Activated T-cell treated with anti-CD3 and anti-CD28 coated beads for 1 hour (primary cell): ENCODE measurements at places on chromosomes 5 and 9.
A peak's percentile ranks its signal among the peaks of the same experiment; 100 is the strongest.

DNA sequence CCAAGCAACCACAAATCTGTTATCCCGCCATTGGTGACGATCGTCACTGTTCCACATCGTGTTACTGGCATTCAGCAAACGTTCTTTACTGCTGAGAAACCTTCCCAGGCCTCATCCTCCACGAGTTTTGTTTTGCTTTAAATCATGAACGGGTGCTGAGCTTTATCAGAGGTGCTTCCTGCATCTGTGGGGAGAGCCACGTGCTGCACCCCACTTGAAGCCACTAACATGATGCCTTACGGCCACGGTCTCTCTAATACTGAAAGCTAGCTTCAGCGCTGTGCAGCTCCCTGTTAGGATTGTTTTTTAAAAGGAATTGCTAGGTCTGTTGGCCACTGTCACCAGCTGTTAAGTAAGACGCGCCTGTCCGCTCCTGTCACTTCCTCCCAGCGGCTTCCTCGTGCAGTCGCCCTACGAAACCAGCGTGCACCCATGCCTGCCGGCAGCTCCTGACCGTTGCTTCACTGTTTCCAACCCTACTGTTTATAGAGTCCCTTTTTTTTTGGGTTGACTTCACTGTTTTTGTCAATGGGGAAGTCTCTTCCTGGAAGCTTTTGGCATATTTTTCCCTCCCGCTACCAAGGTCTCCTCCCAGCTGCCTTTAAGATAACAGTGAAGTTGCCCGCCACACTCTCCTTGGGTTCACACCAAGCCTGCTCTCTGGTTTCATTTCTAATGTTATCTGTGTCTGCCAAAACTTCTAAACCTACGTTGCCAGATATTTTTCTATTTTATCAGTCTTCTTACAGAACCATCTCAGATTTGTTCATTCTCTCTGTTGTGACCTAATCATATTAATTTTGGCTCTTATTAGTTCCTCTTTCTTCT lies 20.3 kb downstream of the LPCAT1 start:
- no peak for DNase-seq

DNA sequence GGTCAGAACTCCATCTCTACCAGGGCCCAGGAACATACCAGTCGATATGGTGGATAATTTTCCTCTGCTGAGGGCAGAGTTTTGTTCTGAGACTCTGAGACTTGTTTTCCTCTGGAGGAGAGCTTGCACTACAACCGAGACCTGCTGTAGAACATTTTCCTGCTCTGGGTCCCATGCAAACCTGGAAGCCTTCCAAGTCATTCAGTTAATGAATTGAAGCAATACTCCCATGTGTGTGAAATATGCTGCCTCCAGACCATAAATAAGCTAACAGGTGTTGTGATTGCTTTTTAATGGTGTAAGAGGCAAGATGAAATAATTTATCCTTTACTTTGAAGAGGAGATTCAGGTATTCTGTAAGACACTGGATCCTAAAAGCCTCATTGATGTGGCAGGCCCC lies 372.8 kb downstream of the TMEM167A start:
- no peak for DNase-seq

DNA sequence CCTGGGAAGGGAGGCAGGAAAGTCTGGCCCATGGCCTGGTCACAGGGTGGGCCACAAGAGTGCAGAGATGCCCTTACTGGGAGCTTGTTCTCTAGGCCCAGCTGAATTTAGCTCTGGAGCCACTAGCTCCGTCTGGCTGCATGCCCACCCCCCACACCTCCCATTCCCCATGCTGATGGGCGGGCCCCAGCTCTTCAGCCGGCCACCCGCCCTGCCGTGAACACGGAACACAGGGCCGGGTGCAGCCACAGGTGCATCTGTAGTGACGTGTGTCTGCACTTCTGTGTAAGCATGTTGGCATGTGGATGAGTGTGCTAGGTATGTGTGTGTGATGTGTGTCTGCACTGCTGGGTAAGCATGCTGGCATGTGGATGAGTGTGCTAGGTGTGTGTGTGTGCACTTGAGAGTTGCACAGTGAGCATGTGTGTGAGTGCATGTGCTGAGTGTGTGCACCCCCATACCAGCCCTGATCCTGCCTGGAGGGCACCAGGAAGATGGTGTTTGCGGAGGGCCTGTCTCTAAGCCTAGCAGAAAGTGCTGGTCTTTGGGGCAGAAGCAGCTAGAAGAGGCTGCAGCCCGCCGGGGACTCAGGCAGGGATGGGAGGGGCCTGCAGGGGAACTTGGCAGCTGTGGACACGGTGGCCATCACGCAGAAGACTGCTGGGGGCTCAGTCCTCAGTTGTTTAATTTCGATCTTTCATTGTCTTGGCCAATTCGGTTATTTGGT lies 136.4 kb downstream of the CACNA1B start:
- DNase-seq, result no peak

DNA sequence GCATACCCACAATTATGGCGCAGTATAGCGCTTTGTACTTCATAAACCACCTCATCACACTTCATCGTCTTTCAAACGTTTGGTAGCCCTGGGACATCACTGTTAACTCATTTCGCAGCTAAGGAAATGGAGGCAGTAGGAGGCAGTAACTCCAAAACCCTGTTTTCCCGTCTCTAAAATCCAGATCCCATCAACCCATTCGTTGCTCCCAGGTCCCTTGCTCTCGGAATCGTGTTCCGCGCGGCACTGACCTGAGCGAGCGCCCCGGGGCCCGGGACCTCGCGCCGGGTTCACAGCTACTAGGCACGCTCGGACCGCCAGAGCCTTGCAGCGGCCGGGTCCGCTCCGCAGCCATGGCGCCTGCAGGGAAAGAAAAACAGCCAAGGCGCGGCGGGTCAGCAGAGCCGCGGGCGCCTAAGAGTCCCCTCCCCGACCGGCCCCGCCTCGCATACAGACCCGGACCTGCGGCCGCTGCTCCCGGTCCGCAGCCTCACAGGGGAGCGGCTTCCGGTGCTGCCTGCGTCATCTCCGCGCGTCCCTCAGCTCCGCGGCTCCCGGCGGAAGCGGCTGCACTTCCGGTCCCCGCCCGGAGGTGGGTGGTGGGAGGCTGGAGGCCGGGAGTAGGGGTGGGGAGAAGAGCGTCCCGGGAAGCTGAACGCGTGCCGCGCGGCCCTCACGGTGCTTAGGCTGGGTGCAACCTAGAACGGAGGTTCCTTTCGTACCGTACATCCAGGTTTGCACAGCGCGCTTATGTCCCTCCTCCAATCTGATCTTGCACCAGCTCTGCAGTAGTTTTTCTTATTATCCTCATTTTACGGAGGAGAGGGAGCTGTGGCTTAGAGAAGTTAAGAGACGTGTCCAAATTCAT lies at the start of gene FBXW2:
FBXW2 (minus strand) TSS at position 519 of the 868 bp plus-strand sequence. CDS start 5,158 bp downstream, outside the sequence.
- peak; percentile 70 for DNase-seq

DNA sequence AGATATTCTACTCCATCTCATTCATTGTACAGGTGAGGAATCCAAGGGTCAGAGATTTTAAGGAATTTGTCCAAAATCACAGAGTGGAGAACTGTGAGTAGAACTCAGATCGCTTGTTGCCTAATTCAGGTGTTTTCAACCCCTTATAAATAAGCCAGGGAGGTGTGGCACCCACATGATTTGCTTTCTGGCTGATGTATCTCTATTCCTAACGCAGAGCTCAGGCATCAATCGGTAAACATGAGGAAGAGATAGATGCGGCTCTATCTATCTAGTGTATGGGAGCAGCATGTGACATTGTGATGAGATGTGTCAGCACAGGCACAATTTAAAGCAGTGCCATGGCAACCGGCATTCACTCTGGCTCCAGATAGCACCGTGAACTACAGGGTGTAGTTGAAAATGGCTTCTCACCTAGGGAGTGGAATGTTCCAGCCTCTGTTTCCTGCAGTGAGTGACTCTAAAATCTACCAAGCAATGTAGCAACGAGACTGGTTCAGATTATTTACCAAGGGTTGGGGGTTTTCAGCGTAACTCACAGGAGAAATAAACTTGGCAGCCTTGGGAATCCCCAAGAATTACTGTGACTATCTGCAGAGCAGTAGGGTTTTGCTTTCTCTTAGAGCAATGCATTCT lies 53.4 kb upstream of the SUB1 start:
- peak; percentile 35 for DNase-seq

DNA sequence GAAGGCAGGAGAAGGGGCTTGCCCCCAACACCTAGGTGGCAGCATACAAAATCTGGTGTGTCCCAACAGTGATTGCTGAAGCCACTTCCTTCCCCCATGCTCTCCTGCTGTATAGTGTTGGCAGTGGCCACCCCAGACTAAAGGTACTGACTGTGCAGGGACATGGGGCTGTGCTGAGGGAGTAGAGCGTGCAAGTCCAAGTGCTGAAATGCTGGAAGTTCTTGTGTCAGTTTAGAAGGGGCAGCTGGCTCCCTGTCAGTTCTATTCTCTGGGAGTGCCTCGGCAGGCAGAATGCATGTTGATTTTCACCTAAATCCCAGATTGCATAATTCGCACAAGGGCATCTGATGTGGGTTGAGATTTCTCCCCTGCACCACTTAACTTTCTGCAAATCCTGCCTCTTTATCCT lies 68.6 kb downstream of the GDNF start:
- no peak for DNase-seq

DNA sequence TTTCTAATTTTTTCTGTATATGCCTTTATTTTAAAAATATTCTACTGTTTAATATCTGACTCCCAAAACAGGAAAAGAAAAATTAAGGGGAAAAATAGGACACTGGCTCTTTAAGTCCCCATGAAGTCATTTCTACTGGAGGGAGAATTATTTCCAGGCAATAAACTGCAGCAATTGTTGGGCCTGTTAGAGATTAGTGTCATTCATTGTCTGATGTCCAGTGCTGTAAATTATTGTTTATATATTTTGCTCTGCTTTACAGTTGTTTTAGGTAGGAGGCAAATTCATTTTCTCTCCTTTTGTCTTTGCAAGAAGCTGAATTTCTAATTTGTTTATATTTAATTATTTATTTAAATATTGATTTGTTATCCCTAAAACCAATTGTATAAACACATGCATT lies 906.0 kb upstream of the CDH10 start:
- no peak for DNase-seq

GRCh38 chr5:141245250-141245717 lies at the start of gene PCDHB15:
PCDHB15 (plus strand) TSS chr5:141245395; CDS start chr5:141245579, 184 bp downstream.
- no peak for DNase-seq

DNA sequence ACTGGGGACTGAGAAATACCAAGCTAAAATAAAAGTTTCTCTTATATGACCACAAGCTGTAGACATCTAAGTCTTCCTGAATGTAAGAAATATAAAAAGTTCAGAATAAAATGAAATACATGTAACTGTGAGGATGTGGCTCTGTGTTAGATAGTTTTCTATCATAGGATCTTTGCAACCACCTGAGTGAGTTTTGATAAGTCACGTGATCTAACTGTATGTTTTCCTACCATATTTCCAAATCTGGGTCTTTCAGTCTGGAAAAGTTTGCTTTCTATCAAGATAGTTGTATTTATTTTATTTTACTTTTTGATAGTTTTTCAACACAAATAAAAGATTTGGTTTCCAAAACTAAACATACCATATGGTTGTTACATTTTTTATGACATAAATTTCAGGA lies 1905.8 kb upstream of the ACO1 start:
- no peak for DNase-seq

DNA sequence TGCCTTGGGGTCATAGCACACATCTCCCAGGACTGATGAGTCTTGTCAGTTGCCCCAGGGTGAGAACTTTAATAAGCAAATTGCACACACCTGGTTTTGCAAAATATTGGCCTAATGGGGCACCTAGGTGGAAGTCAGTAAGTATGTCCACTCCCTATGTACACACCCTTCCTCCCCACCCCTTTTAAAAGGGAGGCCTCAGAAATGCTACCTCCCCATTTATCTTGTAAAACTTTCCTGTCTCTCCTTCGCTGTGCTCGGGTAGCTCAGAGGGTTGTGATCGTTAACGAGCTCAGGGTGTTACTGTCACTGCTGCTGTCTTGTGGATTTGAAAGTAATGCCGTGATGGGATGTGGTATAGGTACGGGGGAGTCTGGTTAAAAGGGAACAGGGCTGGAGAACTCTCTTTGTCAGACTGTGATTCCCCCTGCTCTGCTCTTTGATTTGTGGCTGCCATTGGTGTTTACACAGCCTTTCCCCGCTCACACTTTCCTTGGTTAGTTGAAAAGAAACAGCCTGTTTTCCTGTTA lies 26.2 kb downstream of the ZNF462 start:
- no peak for DNase-seq

DNA sequence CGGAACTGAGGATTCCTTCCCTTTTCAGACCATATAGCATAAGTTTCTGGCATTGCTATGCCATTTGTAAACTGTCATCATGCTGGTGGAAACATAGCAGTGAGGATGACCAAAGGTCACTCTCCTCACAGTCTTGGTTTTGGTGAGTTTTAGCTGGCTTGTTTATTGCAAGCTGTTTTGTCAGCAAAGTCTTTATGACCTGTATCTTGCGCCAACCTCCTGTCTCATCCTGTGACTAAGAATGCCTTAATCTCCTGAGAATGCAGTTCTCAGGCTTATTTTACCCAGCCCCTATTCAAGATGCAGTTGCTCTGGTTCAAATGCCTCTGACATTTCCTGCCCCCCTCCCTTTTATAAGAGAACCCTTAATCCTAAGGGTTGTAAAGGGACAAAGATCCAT lies 26.7 kb upstream of the GRIA1 start:
- DNase-seq, result no peak

GRCh38 chr5:152274224-152274623 lies 130.9 kb downstream of the NMUR2 start:
- no peak for DNase-seq

DNA sequence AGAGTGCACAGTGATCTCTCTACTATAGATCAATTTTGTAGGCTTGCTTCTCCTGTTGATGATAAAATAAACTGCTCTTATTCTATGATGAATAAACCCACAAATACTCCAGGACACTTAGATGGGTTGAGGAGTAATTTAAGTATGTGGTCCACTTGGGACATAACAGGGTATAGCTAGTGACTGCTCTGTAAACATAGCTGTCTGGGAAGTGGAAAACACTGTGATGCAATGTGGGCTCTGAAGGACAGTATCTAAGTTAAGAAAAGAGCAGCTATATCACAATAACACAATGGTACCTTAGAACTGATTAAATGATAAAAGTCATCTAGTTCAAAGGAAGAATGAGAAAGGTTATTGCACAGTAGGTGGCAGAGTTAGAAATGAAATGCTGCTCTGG lies 294.3 kb upstream of the HAPLN1 start:
- no peak for DNase-seq

- no peak for DNase-seq
Measured at GRCh38 chr9:107810461-107810961, 320.9 kb upstream of the KLF4 start.

GRCh38 chr5:144189800-144190429 lies 19.2 kb downstream of the KCTD16 start:
- peak; percentile 52 for DNase-seq

GRCh38 chr5:106873568-106873967 lies 797.2 kb downstream of the EFNA5 start:
- DNase-seq, result no peak

- no peak for DNase-seq
Measured at GRCh38 chr9:38671748-38672147, 48.2 kb downstream of the FAM240B start.

DNA sequence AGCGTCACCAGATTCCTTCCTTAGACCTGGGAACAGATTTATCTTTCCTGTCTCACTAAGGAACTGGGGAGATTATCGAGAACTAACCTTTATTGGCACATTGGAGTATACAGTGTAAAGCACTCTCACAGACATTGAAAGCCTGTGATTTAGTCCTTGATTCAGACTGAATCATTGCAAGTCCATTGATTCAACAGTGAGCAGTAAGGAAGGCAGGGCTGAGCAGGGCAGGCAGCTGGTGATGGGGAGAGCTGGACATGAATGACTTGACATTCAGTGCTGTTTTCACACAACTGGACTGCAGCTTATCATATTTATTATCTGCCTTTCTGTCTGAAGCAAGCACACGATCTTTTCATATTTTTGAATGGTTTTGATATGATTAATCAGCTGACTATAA lies 16.2 kb downstream of the ISOC1 start:
- no peak for DNase-seq

- DNase-seq, result no peak
Measured at GRCh38 chr5:152072091-152072490, 147.4 kb upstream of the GLRA1 start.
